ENCODE measurements at places on chromosomes 3 and 15.

DNA sequence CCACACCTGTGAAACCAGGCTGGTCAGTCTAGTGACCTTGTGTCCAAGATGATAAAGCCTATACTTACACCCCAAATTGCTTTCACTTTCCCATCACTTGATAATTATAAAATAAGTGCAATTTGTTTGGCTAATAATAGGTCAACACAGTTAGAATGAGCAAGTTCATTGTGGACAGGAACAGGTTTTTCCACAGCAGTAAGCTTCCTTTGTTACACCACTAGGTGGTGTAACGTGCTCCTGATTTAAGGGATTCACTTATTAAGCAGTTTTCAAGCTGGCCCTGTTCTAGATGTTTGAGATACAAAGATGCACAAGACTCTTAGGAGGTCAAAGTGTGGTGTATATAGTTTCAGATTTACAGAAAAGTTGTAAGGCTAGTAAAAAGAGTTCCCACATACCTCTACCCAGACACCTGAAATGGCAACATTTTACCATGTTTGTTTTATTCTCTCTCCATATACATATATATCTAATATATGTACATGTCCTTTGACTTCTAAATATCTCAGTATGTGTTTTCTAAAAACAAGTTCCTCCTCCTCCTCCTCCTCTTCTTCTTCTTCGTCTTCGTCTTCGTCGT lies 6.8 kb upstream of the MFSD1 start:
- DNase-seq = peak; percentile 70

- no peak for DNase-seq
Measured at GRCh38 chr15:43511012-43511885, 6.2 kb upstream of the MAP1A start.

DNA sequence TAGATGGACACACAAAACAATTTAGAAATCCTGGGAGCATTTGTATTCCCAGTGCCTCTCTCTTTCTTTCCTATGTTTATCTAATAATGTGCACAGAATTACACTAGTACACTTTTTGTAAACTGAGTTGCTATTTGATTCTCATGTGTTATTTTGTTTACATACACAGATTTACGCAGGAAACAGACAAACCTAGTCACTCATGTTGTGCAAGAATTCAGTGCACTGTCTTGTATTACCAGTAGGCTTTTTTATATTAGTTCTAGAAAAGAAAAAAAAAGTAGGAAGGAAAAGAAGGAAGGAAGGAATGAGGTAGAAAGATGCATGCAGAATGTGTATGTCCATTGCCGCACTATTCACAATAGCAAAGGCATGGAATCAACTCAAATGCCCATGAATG lies 257.4 kb downstream of the AGBL1 start:
- no peak for DNase-seq

GRCh38 chr3:72102112-72102616 lies 317.2 kb upstream of the PROK2 start:
- peak; percentile 90 for DNase-seq

GRCh38 chr3:44061961-44062360 lies 179.7 kb upstream of the TOPAZ1 start:
- DNase-seq = no peak

DNA sequence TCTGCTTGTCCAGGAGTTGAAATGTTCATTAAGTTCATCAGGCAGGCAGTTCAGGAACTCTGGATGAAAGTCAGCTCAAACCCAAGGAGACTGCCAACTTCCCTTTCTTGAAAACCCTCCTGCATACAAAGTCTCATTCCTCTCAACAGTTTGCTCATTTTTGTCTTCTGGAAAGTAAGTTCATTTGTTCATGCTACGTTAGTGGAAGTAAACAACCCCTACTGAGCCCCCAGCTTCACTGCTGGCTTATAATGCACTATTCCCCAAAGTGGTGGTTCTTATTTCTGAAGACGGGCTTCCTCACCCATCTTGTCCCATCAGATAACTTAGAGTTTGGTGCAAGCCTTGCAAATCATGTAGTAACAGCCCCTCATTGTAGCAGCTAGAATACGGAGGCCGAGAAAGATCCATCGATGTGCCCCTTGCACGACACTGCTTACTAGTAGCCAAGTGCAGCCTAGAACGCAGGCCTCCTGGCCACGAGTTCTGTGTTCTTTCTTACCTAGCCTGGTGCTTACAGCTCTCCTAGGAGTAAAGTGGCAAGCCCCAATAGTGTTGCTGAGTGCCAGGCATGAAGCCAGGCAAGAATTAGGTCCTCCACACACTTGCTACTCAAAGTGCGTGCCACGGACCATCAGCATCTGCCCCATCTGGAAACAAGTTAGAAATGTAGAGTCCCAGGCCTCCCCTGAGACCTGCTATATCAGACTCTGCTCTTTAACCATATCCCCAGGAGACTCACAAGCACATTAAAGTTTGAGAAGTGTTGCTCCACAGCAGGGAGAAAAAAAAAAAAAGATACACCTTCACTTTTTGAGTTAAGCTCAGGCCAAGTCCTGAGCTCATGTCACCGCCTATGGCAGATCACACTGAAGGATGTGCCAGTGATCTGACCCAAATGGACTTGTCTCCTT lies 82.5 kb downstream of the RFTN1 start:
- no peak for DNase-seq

GRCh38 chr3:30612437-30613132 lies 6.2 kb downstream of the TGFBR2 start:
- peak; percentile 49 for DNase-seq

- DNase-seq = no peak
Measured at GRCh38 chr3:72661115-72661457, 187.2 kb downstream of the SHQ1 start.

GRCh38 chr15:62933386-62933785 lies 109.2 kb upstream of the TPM1 start:
- DNase-seq = peak; percentile 60

- DNase-seq = peak; percentile 66
Measured at GRCh38 chr15:80970018-80970657, 19.5 kb downstream of the MESD start.

GRCh38 chr3:58092521-58092920 lies 84.3 kb downstream of the FLNB start:
- DNase-seq = no peak
